Bronchial smooth muscle cell (primary cell): ENCODE measurements at places on chromosomes 6 and 20. TPM values are rescaled to one million over a fixed set of nuclear protein-coding genes. Genes with fewer than 3 reads are reported as not detected.

The TRAPPC3L gene
- total RNA-seq = 0.09 and 0.16 TPM in 2 replicates

The SYCP2 gene
- total RNA-seq = 0.17 and 0.63 TPM in 2 replicates

The MAP7 gene
- 0.95 and 2.7 TPM in 2 replicates for total RNA-seq

The TINAG gene
- total RNA-seq = not detected in 2 replicates

The FAM162B gene
- 0.32 and 3.8 TPM in 2 replicates for total RNA-seq

The CYP39A1 gene
- total RNA-seq = 0.79 and 2.2 TPM in 2 replicates

The TCP11 gene
- total RNA-seq = 0.16 TPM in 1 of 2 replicates, not detected in the other

The GJA10 gene
- not detected in 2 replicates for total RNA-seq

The PTPRT gene
- under 0.01 TPM in 1 of 2 replicates, not detected in the other for total RNA-seq
